GM12864 (cell line): ENCODE measurements at places on chromosomes 11 and 22.

DNA sequence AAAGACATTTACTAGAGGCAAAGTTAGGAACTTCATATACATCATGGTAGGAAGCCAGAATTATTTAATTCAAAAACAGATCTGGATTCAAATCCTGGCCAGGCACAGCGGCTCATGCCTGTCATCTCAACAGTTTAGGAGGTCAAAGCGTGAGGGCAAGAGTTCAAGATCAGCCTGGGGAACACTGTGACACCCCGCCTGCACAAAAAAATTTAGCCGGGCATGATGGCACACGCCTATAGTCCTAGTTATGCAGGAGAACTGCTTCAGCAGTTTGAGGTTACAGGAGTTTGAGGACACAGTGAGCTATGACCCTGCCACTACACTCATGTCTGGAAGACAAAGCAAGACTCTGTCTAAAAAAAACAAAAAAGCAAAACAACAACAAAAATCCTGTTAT lies 8.9 kb downstream of the MRTFA start:
- DNase-seq = no peak

- DNase-seq = no peak
These were observed 3.9 kb upstream of the ABCG4 start for GRCh38 chr11:119144825-119145486.

- no peak for DNase-seq
These were observed 31.7 kb downstream of the ALG12 start for GRCh38 chr22:49886346-49887063.

DNA sequence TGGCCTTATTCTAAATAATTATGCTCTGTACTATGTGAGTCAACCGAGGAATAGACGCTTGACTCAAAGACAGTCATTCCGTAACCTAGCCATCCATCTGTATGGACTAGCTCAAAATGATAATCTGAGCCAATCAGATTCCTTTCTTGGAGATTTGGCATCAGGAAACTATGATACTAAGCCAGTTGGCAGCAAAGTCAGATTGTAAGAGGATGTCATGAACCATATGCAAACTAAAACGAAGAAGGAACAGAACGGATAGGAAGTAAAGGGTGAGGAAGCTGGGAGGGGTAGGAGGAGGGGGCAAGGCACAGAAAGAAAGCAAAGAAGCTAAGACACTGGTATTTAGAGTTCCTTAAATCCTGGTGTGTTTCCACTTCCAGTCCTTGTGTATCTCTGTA lies 10.7 kb upstream of the SESN3 start:
- no peak for DNase-seq

- DNase-seq = no peak
These were observed 9.4 kb upstream of the PHOX2A start for GRCh38 chr11:72253392-72253791.

DNA sequence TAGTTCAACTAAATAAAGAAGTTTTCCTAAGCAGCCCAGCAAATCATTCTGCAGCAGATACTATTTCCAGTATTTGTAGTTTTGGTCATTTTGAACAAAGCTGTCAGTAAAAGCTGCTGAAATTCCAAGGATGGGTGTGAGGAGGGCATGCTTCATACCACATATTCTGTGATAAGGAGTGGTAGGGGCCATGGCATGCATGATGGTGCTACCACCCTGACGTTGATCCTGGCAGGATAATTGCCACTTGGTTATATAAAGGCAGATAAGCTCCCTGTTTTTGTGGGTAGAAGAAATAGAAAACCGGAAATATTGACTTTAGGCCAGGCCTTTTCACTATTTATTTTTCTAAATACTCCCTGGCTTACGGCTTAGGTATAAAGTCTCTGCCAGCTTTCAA lies 33.1 kb upstream of the L3MBTL2 start:
- no peak for DNase-seq

GRCh38 chr11:13140873-13141655 lies 131.9 kb downstream of the RASSF10 start:
- no peak for DNase-seq

- no peak for DNase-seq
These were observed 79.9 kb upstream of the RAB1B start for GRCh38 chr11:66188580-66188979.
